ENCODE measurements at places on chromosomes 16 and 17. TPM values are rescaled to one million over a fixed set of nuclear protein-coding genes. Genes with fewer than 3 reads are reported as not detected.

Gene FCSK
- total RNA-seq: 6.0 TPM

Gene TMEM88
- total RNA-seq: not detected

GRCh38 chr16:76524769-76525168 lies 247.6 kb downstream of the CNTNAP4 start:
- DNase-seq: no peak

- no peak for DNase-seq
Measured at GRCh38 chr17:31541559-31541958, 150.1 kb downstream of the RAB11FIP4 start.

DNA sequence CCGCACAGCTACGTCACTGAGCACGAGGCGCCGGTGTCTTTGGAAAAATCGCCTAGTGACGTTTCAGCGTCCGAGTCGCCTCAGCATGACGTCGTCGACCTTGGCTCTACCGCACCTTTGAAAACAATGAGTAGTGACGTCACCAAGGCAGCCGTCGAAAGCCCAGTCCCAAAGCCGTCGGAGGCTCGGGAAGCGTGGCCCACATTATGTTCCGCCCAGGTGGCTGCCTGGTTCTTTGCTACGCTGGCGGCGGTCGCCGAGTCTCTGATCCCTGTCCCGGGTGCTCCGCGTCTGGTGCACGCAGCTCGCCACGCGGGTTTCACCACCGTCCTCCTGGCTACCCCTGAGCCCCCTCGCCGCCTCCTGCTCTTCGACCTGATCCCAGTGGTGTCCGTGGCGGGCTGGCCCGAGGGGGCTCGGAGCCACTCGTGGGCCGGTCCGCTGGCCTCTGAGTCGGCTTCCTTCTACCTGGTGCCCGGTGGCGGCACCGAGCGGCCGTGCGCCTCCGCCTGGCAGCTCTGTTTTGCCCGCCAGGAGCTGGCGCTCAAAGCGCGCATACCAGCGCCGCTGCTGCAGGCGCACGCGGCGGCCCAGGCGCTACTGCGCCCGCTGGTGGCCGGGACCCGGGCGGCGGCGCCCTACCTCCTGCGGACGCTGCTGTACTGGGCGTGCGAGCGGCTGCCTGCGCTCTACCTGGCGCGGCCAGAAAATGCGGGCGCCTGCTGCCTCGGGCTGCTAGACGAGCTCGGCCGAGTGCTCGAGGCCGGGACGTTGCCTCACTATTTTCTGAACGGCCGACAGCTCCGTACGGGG lies 1.5 kb downstream of the TMEM102 start:
- peak; percentile 83 for DNase-seq

- DNase-seq: no peak
Measured at GRCh38 chr16:49016461-49016860, 265.2 kb downstream of the CBLN1 start.

GRCh38 chr17:17071531-17072360 lies 29.5 kb downstream of the MPRIP start:
- no peak for DNase-seq

- DNase-seq: no peak
Measured at GRCh38 chr16:1309888-1310831, 724 bp downstream of the UBE2I start.

DNA sequence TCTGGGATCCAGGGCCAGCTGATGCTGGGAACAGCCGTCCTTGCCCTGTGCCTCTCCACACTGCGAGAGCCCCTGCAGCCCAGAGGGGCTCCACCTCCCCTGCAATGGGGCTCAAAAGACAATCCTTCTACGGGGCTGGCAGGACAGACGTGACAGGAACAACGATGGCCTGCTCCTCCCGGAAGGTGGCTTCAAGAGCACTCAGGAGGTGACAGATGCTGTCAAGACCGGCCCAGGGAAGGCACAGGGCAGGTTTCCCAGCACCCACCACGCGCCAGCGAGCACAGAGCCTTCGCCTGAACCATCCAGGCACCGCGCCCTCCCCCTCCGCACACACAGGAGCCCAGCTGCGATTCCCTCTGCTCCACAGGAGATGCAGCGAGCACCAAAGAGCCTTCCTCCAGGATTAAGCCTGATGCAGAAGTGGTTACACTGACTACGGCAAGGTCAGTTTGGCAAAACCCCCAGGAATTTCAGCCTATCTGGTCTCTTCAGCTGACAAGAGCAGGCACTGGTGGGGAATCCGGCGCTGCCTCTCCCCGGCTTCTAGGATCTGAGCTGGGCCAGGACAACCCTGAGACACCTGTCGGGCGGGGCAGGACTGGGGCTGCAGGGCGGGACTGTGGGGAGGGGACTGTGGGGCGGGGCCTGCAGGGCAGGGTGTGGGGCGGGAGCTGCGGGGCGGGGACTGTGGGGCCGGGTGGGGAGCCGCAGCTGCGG lies 103.4 kb downstream of the ZNF778 start:
- DNase-seq: no peak

DNA sequence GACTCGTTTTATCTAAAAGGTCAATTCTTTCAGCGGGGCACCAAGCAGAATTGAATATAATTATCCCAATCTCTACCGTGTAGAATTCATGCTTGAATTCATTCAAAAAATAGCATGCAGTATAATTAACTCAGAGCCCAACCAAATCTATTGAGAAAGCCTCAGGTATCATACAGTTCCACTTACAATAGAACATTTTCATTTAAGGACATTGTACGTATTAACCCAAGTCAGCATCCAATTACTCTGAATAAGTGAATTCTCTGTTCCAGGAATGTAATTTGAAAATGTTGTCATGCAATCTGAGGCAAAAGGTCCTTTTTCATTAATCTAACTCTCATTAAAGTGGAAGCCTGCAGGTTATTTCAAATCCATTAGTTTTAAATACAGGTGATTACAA lies 78.5 kb downstream of the SALL1 start:
- no peak for DNase-seq

DNA sequence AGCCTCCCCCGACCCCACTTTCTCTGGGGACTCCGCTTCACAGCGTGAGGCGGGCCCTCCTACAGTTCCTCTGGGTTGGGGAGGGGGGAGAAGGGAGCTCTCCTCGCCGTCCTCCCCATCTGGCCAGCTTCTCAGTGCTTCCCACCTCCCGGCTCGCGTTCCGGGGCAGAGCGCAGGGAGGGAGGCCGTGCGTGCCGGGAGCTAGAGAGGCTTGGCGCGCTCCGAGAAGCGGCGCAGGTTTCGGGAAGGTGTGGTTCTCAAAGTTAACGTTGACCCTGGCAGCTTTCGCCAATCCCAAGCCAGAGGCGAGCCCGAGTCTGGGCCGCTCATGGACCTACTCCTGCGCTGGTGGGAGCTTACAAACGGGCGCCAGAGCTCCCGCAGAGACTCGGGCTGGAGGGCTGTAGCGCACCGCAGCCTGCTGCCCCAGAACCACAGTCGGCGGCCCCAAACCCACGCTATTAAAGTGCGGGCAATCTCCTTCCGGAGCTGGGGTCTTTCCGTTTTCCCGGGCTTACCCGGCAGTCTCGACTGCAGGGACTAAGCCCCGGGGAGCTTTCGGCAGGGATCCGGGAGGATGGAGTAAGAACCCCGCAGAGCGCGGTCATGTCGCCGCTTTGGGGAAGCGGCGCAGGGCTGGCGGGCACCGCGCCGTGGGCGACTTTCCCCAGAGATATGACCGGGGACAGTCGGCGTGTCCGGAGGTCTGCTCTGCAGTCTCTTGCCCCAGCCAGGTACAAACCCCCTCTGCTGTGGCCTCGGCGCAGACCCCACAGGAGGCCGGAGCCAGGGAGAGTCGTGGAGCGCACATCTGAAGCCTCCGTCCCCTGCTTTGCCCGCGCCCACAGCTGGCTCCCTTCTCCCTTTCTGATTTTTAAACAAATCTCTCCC lies 787 bp downstream of the CDH11 start:
- no peak for DNase-seq

Measured in NCI-H460 (cell line).